ENCODE measurements at places on chromosomes 5 and 9.

DNA sequence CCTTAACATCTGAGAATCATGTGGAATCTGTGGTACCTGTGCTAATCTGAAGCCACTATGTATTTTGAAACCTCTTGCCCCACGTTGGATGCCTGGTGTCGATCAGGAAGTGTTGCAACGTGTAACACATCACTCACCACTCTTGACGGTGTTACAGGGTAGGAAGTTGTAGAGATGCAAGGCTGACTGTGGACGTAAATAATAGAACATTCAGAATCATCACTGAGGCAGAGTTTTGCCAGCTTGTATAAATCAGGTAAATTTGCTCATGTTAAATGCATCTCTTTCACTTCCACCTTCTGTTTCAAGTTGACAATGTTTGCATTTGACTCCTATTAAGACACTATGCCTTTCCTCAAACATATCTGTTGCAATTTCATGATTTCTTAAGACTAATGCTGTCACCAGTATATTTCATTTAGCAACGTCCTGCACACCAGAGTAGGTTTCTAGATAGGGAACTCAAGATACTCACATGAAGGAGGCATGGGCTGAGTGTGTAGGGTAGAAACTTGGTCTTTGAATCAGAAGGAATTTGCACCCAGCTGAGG lies 38.1 kb downstream of the BASP1 start:
- DNase-seq, result no peak

DNA sequence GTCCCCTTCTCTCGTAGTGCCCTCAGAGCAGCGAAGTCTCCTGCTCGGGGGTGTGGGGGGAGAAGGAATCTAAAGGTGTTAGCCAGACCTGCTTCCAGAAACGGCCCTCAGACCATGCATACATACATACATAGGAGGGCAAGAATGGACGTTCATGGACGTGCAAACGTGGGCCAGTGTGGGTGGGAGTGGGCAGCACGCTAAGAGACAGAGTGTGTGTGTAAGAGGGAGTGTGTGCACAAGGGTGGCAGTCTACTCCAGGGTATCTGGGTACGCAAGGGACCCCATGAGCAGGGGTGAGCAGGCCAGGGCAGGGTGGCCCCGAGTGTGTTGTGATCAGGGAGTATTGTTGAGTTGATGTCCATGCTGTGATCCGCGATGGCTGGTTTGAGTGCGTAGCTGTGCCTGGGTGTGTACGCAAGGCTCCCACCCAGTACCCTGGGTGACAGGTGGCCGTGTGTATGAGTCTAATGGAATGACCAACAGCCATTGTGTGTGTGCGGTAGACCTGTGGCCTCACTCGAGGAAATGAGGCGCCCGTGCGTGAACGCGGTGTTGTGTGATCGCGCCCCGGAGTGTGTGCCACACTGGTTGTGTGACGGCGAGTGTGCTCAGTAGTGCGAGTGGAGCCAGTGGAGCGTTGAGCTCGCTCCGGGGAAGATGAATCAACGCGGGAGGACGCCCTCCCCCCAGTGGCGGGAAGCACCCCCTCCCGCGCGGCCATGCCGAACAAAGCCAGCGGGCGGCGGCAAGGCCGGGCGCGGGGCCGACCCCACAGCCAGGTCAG lies 826 bp downstream of the GPRIN1 start:
- no peak for DNase-seq

- no peak for DNase-seq
These were observed 18.8 kb upstream of the ARHGEF28 start for GRCh38 chr5:73607228-73607627.

DNA sequence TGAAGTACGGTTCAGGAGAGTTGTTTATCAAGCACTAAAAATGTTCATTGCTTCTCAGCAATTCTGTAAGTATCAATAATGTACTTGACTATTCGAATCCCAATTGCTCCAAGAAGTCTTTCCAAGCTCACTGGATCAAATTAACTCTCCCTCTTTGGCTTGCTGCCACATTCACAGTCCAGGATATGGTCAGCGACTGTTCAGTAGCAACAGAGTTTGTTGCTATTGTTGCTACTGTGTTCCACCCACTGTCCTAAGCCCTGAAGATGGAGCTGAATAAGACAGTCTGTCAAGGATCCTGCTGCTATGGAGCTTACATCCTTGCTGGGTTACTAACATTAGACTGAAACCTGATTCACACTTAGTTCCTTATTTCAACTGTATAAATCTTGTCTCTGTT lies 110.8 kb downstream of the FGF10 start:
- DNase-seq, result no peak

DNA sequence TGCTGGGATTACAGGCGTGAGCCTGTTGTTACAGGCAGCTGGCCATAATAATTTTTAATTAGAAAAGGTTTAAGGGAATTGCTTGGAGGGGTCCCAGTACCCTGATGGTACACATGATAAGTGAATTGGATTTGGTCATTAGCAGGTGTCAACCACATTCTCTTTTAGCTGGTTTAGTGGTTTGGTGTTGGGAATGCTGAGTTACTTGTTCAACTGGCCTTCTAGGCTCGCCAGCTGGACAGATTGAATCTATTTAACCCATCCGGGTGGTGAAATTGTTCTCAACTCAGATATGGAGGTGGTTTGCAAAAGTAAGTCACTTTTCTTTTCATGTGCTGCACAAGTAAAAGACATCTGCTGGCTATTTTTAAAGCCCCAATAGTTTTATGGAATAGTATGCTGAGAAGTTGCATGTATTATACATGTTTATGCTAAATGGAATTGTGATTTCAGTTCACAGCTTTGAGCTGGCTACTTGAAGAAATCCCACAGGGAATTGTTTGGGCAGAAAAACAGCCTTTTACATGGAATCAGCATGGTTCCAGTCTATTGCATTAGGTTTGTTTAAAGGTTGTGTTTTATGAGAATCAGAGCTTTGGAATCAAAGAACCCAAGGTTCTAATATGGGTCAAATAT lies 149.8 kb upstream of the SLC28A3 start:
- no peak for DNase-seq

DNA sequence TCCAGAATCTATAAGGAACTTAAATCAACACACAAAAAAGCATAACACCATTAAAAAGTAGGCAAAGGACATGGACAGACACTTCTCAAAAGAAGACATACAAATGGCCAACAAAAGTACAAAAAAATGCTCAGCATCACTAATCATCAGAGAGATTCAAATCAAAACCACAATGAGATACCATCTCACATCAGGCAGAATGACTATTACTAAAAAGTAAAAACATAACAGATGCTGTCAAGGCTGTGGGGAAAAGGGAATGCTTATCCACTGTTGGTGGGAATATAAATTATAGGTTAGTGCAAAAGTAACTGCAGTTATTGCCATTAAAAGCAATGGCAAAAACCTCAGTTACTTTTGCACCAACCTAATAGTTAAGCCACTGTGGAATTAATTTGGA lies 32.2 kb upstream of the SPATA31D4 start:
- no peak for DNase-seq

DNA sequence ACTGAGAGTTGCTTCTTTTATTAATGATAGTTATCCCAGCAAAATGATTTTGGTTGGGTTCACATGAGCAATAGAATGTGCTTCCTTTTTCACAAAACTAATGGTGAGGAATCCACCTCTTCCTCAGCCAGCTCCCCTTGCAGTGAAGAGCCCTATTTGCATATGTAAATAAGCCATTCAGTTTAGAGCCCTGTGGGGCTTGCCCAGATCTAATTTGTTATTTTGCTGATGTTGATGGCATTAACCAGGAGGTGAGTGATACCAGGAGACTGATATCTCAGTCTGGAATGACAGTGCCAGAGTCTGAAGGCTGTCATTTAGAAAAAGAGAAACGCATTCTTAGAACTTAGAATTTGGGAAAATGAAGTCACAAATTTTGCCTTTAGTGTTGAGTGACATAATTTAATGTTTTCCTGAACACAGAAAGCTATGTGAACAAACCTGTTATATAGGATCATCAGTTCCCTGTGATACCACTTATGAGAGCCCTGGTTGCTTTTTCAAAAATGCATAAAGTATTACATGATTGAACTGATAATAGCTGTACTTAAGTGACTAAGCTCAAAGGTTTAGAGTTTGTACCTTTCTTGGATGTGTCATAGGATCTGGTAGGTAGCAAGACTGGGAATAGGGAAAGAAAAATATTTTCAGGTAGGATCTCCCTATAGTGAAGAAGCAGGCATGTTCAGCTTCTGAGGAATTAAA lies 271.6 kb downstream of the MAST4 start:
- no peak for DNase-seq

- peak; percentile 20 for DNase-seq
These were observed 1.3 kb downstream of the GNG10 start for GRCh38 chr9:111662576-111663300.

DNA sequence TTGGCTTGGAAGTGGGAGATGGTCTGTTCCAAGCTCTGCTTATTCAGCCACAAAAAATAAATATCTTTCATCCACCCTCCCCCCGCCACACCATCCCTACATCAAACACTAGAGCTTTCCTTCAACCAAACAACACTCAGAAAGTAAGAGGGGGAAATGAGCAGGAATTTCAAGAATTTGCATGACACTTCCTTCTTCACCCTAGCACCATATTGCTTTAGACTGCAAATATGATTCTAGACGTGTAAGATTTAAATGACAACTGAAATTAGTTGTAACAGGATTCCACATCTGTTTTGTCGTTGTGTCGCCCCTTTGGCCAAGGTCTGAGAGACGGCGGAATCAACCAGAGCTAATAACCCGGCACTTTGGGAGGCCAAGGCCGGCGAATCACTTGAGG lies 88.5 kb downstream of the NDFIP1 start:
- no peak for DNase-seq

DNA sequence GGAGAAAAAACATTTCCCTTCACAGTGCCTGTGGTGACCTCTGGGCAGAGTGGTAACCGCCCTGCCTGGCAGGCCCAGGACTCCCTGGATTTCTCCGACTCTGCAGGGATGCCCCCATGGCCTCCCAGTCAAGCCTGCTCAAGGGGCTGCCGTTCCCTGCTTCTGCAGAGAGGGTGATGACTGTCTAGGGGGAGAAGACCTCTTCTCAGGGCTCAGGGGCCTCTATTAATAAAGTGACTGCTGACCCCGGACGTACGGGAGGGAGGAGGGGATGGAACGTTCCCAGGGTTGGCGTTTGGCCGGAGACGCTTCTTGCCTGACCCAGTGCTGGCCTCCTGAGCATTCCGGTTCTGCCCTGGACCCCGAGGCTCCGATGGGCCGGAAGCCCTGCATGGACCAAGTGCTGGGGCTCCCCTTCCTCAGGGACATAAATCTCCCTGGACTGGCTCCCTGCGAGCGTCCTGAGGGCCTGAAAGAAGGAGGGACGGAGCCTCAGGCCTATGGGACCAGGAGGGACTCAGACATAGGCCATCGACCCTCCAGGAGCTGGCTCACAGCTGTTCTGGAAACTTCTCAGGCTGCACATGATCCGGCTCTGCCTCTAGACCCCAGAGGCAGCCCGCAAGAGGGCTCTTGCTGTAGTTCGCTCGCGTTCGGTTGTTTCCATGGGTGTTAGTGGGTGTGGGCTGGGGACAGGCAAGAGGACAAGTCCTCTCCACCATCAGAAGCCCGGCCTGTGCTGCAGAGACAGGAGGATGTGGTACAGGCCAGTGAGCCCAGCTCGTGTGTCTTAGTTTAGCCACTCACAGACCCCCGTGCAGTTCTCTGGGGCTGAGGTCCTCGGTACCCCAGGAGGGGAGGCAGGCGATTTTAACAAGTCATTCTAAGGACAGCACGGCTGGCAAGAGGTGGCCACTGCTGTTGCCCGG lies 8.1 kb upstream of the RNU6ATAC start:
- no peak for DNase-seq

DNA sequence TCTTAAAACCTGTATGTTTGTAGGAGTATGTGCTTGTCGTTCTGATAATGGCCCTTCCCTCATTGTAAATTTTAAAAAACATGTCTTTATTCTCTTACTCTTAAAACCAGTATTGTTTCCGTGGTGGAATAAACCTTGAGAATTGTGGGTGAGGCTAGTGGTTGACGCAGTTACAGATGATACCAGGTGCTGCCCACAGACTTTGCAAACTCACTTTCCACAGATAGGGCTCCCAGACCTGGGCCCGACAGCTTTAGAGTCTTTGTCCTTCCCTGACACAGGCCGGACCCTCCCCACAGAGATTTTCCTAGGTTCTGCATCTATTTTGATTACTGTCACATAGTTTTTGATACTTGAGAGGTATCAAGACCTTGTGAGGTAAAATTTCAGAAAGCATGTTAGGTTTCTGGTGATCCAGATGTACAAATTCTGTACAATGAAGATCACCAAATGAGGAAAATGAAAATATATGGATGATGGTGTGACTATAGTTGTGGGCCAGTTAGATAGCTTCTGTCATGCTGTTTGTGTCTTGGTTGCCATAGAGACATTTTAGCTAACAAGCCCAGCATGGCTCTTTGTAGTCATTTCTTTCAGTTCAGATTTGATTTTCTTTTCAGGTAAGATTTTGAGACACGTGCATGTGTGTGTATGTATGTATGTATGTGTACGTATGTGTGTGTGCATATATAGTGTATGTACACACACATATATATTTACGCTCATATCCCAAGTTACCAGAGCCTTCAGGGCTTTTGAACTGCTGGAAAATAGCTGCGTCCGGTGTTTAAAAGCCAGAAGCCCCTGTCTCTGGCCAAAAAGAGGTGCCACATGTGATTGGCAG lies 33.8 kb downstream of the DMRT1 start:
- no peak for DNase-seq

DNA sequence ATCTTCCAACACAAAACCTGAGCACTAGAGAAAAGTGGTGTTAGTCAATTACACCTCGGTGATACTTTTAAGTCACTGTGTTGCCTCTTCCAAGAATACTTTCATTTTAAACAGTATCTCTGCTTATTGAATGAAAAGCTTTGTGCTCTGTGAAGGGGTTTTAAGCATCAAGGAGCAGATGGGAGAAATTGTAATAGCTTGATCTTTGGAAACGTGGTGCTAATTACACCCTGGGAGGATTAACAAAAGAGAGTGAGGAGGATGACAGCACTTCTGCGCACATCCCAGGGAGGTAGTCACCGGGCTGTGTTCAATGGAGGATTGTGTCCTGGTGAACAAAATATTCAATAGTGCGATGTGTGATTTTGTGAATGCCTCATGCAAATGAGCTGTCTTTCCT lies 477.4 kb upstream of the ADAMTS16 start:
- DNase-seq, result no peak
